ENCODE measurements at places on chromosomes 2 and 18.

DNA sequence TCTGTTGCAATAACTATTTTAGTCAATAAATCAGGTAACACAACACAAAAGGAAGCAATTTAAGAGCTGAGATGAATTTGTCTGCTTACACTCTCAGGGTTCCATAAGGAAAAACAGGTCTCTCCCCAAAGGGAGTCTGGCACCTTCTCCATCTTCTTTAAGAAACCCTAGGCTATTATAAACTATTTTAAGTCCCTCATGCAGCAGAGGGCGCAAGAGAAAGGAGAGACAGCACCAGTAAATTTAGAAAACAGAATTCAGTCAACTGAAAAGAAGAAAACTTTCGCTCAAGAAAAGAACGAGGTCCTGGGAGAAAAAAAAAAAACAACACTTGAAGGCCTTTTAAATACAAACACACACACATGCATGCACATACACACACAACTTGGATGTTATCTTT is 19.1 kb downstream of the SULT1C4 start:
- no peak for DNase-seq

- no peak for DNase-seq
Measured at GRCh38 chr2:154795651-154796050, 97.2 kb downstream of the KCNJ3 start.

GRCh38 chr2:61928826-61929461 is 23.5 kb downstream of the COMMD1 start:
- DNase-seq: no peak

DNA sequence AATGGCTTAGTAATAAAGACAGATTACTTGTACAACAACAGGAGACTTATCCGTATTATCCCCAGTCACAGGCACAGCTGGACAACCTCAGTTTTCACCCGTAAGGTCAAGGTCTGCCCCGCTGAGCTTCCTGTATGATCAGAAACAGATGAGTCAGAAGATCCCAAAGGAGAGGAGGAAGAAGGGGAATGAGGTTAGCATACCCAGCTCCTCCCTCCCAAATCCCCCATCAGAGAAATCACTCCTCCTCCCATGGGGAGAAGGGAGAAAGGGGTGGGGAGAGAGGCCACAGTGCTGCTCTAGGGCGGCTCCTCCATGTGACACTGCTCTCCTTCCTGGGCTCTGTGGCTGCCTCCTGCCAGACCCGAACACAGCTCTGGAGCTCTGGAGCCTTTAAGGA is 53.8 kb upstream of the SPTBN1 start:
- no peak for DNase-seq

GRCh38 chr2:64681479-64681967 is 27.8 kb upstream of the SERTAD2 start:
- DNase-seq: no peak

DNA sequence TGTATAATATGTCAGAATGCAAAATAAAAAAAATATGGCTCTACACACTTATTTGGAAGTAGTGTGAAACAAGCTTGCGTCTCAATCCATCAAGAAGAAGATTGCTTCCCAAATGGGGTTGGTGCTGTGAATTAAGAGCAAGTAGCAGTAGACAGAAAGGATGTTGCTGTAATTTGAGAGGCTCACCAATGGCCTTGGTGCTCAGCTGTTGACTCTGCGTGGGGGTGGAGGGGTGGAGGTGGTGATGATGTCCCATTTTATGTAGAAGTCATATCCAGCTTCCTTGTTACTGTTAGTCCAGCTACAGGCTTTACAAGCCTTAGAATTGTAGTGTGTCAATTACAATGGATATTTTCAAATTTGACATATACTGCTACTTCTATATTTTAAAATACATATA is 223.4 kb upstream of the RND3 start:
- peak; percentile 16 for DNase-seq

Measured in NCI-H1092 (cell line).